ENCODE measurements at places on chromosomes 16 and 17. TPM values are rescaled to one million over a fixed set of nuclear protein-coding genes. Genes with fewer than 3 reads are reported as not detected.

Gene NAGS
- 0.81 TPM for total RNA-seq

Gene ABCA8
- total RNA-seq = not detected

Gene SLC9A5
- total RNA-seq = 3.3 TPM

Gene XAF1
- 3.0 TPM for total RNA-seq

Gene HBA1
- total RNA-seq = not detected

Gene KRTAP9-1
- not detected for total RNA-seq

Gene HOXB6
- not detected for total RNA-seq

Gene KCNJ12
- total RNA-seq = not detected

Gene HEATR9
- total RNA-seq = not detected

Gene TM4SF5
- not detected for total RNA-seq

GRCh38 chr16:81461766-81462165 is 17.2 kb downstream of the CMIP start:
- no peak for DNase-seq
- H3K4me3 ChIP-seq = no peak overlapping the region
- H3K36me3 ChIP-seq = peaks cover 24% of the 10 kb centered on the region
- H3K27ac ChIP-seq = no peak overlapping the region
- peaks cover 2% of the 10 kb centered on the region for H3K27me3 ChIP-seq
- H3K4me1 ChIP-seq = peaks cover 44% of the 10 kb centered on the region

DNA sequence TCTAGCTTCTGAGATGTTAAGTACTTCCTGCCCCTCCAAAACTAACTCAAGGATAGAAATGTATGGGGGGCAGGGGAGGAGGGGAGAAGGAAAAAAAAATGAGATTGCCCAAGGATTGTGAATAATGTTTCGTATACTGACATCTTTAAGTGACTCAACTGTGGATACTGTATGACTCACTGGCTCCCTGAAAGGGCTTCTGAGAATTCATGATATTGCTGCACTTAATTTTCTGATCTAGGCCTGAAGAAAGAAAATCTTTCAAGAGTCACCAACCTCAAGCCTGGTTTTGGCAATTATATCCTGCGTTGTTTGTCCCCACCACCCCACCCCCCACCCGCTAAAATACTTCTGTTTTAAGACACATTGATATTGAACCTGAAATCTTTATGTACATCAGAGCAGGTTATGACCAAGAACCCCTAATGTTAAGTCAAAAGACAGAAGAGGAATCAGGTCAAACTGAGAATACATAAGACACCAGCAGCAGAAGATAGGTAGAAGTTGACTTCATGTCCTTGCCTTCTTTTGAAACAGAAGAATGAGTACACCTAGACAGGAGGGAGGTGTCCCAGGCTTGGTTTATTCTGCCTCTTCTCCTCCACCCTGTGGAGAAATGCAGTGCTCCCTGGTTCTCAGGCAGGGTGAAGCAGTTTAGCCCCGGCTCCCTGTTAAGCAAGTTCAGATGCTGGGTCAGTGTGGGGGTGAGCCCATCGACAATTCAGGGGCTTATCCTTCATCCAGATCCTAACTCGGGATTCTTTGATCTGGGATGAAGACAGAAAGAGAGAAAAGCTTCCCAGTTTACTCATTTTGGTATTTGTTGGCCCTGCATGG is 3.3 kb upstream of the FBXL20 start:
- peaks cover 5% of the 10 kb centered on the region for H3K27me3 ChIP-seq
- DNase-seq = peak; percentile 84
- peak overlapping the region; percentile 93 for H3K27ac ChIP-seq
- H3K4me3 ChIP-seq = peak overlapping the region; percentile 67
- H3K4me1 ChIP-seq = peaks cover 56% of the 10 kb centered on the region

DNA sequence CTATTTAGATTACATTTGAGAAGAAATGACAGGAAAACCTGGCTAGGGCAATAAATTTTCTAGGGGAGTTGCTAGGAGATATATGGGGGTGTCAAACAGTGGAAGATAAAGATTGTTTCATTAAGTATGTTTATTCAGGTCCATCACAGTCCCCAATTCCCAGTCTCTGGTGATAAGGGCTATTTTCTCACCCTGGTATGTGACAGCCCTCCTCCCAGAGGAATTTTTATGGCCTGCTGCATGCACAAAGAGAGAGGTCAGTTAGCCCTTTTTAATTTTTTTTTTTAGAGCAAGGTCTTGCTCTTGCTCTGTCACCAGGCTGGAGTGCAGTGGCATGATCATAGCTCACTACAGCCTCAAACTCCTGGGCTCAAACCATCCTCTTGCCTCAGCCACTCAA is 53.6 kb upstream of the ATF7IP2 start:
- no peak overlapping the region for H3K4me3 ChIP-seq
- H3K27me3 ChIP-seq = no peaks in the 10 kb centered on the region
- no peaks in the 10 kb centered on the region for H3K36me3 ChIP-seq
- H3K4me1 ChIP-seq = no peaks in the 10 kb centered on the region

- peaks cover 5% of the 10 kb centered on the region for H3K4me1 ChIP-seq
- H3K4me3 ChIP-seq = no peak overlapping the region
- peaks cover 3% of the 10 kb centered on the region for H3K27me3 ChIP-seq
- no peak for DNase-seq
- H3K36me3 ChIP-seq = no peaks in the 10 kb centered on the region
- H3K27ac ChIP-seq = no peak overlapping the region
These were observed 48.8 kb downstream of the RMI2 start for GRCh38 chr16:11393861-11394592.

GRCh38 chr16:77330332-77331042 is 104.3 kb downstream of the ADAMTS18 start:
- H3K36me3 ChIP-seq = no peaks in the 10 kb centered on the region
- H3K4me3 ChIP-seq = no peak overlapping the region
- H3K27me3 ChIP-seq = no peaks in the 10 kb centered on the region
- DNase-seq = no peak
- H3K27ac ChIP-seq = no peak overlapping the region

- peaks cover 46% of the 10 kb centered on the region for H3K36me3 ChIP-seq
- H3K4me1 ChIP-seq = peaks cover 69% of the 10 kb centered on the region
- peak; percentile 93 for DNase-seq
These were observed 30.2 kb downstream of the XPO6 start for GRCh38 chr16:28181515-28181914.

DNA sequence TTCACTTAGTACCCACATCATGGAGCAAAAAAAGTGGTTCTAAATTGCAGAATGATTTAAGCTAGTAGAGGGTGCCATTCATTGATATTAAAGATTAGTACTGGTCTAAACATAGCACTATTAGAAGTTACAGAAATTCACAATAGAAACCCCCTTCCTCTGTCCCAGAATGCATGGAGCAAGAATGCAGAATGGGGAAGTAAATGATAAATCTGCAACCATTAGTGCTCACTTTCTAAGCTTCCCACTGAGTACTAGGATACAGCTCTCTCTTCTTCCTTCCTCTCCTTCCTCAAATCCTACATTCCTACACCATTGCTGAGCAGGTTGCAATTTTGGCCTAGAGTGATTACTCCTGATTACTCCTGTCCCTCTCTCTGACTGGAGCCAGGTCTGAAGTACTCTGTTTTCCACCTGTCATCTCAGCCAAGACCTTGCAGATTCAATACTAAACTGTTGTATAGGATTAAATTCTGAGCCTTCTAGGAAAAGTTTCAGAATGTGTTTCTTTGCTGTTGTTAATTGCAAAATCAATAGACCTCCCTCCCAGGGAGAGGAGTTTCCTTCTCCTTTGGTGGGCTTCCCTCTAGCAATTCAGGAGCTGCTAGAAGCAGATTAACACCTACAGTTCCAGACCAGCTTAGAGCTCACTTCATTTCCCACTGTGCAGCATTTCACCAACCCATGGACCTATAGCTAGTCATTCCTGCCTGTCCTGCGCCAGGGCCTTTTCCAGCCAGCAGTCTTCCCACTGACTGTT is 165.5 kb upstream of the TBX2 start:
- H3K4me3 ChIP-seq = no peak overlapping the region
- H3K36me3 ChIP-seq = 0 out of 2 replicates have a peak, but pooled peaks cover 4% of the 10 kb centered on the region
- H3K27me3 ChIP-seq = no peaks in the 10 kb centered on the region
- no peak overlapping the region for H3K27ac ChIP-seq
- peaks cover 61% of the 10 kb centered on the region for H3K4me1 ChIP-seq

DNA sequence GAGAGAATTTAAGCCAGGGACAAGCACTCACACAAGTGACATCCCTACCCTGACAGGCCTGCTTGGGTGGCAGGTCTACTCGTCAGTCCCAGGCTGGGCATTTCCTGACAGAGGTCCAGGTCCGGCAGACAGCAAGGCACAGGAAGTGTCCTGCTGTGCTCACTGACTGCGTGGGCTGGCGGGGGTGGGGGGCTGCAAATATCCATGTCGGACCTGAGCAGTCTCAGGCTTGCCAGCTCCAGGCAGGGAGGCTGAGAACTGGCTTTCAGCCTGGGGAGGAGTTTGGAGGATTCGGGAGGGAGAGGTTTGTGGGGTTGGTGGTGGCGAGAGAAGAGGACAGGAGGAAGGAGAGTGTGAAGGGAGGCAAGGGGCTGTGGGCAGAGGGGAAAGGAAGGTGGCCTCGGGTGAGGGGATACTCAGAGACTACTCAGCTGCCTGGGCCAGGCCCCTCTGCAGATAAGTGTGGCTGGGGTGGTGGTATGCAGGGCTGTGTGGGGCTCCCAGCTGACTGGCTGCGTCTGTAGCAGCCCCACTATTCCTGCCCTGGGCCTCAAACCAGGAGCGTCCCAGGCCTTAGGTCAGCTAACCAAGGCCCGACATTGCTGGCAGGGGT is 7.8 kb downstream of the HIC1 start:
- peak overlapping the region; percentile 27 for H3K4me3 ChIP-seq
- no peak for DNase-seq
- H3K4me1 ChIP-seq = peaks cover 85% of the 10 kb centered on the region
- peaks cover 48% of the 10 kb centered on the region for H3K27me3 ChIP-seq
- peaks cover 36% of the 10 kb centered on the region for H3K36me3 ChIP-seq
- H3K27ac ChIP-seq = peak overlapping the region; percentile 95

DNA sequence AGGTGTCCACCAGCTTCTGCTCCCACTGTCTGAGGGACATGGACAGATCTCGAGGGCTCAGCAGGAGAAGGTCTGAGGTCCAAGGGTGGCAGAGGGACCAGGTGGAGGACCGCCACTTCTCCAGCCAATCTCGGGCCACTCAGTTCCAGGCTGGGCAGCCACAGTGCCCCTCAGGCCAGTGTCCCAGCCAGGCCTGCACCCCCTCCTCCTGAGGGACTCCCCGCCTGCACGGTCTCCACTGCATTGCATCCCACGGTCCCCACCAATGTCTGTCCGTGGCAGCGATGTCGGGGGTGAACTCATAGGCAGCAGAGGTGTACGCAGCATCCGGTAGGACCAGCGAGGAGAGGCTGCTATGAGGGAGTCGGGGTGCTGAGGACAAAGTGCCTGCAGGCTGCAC is 64.2 kb upstream of the DOC2B start:
- H3K4me1 ChIP-seq = no peaks in the 10 kb centered on the region
- DNase-seq = no peak
- H3K4me3 ChIP-seq = no peak overlapping the region
- H3K36me3 ChIP-seq = peaks cover 4% of the 10 kb centered on the region

GRCh38 chr17:76946772-76947135 is 78.5 kb downstream of the MGAT5B start:
- no peaks in the 10 kb centered on the region for H3K36me3 ChIP-seq
- H3K27me3 ChIP-seq = peaks cover 26% of the 10 kb centered on the region
- DNase-seq = no peak
- no peak overlapping the region for H3K4me3 ChIP-seq
- H3K27ac ChIP-seq = no peak overlapping the region

DNA sequence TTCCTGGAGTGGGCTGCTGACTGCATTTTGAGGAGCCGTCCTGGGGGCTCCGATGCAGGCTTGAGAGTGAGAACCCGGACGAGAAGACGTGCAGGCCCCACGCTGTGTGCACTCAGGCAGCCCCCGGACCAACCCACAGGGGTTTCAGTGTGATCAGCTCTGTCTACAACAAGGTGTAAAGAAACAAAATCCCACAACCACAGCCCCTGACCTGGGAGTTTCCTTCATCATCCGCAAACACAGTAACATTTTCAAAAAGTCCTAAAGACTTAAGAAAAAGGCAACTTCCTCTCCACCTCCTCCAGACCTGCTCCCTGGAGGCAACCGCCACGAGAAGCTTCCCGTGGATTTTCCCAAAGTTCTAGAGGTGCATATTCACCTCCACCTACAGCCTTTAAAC is 15.4 kb upstream of the MEAK7 start:
- H3K27me3 ChIP-seq = peaks cover 3% of the 10 kb centered on the region
- H3K4me1 ChIP-seq = peaks cover 20% of the 10 kb centered on the region
- no peak overlapping the region for H3K27ac ChIP-seq
- no peak for DNase-seq
- no peaks in the 10 kb centered on the region for H3K36me3 ChIP-seq
- no peak overlapping the region for H3K4me3 ChIP-seq

- no peaks in the 10 kb centered on the region for H3K36me3 ChIP-seq
- no peaks in the 10 kb centered on the region for H3K4me1 ChIP-seq
- H3K27ac ChIP-seq = no peak within 1 kb of the TSS
- DNase-seq = no peak
These were observed at the start of gene WNT9B for GRCh38 chr17:46851029-46851741. Gene WNT9B, plus strand, starts transcription at chr17:46851583. Its CDS starts 56 bp downstream, at chr17:46851639.

DNA sequence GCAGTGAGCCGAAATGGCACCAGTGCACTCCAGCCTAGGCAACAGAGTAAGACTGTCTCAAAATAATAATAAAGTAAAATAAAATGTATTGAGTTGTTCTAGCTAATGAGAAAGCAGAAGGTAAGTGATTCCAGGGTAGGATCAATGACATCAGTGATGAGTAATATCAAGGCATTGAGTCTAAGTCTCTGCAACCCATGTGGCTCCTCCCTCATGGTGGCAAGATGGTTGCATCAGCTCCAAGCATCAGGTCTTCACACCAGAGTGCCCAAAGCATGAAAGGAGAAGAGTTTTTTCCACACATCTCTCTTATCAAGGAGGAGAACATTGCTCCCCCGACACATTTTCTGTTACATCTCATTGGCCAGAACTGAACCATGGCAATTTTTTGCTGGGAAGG is 34.8 kb upstream of the GAS7 start:
- no peak overlapping the region for H3K27ac ChIP-seq
- no peaks in the 10 kb centered on the region for H3K4me1 ChIP-seq
- H3K4me3 ChIP-seq = no peak overlapping the region
- no peaks in the 10 kb centered on the region for H3K36me3 ChIP-seq
- peaks cover 20% of the 10 kb centered on the region for H3K27me3 ChIP-seq

- peaks cover 40% of the 10 kb centered on the region for H3K36me3 ChIP-seq
- H3K27ac ChIP-seq = no peak overlapping the region
- no peaks in the 10 kb centered on the region for H3K27me3 ChIP-seq
- no peak overlapping the region for H3K4me3 ChIP-seq
These were observed 118.8 kb downstream of the ITFG1 start for GRCh38 chr16:47342055-47342454.

GRCh38 chr17:82242977-82243647 is 14.3 kb downstream of the SLC16A3 start:
- H3K27ac ChIP-seq = peak overlapping the region; percentile 25
- DNase-seq = peak; percentile 68
- H3K27me3 ChIP-seq = peaks cover 82% of the 10 kb centered on the region
- peak overlapping the region; percentile 2 for H3K4me3 ChIP-seq
- peaks cover 75% of the 10 kb centered on the region for H3K4me1 ChIP-seq

DNA sequence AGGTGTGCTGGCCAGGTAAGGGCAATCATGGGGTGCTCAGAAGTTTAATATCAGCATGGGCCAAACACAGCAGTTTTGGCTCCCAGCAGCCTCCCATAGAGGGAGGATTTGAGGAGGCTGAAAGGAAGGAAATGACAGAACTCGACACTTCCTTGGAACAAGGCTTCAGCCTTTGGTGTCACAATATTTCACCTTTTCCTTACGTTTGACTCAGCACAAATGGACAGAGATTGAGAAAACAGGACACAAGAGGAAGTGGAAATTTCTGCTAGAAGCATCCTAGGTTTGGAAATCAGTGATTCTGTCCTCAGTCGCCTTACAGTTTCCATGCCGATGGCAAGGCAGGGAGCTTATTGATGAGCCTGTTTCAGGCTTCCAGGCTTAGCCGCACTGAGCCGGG is 181.4 kb downstream of the MAF start:
- no peaks in the 10 kb centered on the region for H3K27me3 ChIP-seq
- no peak overlapping the region for H3K27ac ChIP-seq
- 0 out of 2 replicates have a peak, but pooled peaks cover 4% of the 10 kb centered on the region for H3K36me3 ChIP-seq

Measured in HFFc6 (cell line).